GM19239 (cell line): ENCODE measurements at places on chromosomes 11 and 22.

GRCh38 chr11:131234221-131234620, 136.2 kb upstream of the NTM start:
- DNase-seq = no peak

GRCh38 chr11:45151362-45151982, 5.0 kb downstream of the PRDM11 start:
- no peak for DNase-seq

DNA sequence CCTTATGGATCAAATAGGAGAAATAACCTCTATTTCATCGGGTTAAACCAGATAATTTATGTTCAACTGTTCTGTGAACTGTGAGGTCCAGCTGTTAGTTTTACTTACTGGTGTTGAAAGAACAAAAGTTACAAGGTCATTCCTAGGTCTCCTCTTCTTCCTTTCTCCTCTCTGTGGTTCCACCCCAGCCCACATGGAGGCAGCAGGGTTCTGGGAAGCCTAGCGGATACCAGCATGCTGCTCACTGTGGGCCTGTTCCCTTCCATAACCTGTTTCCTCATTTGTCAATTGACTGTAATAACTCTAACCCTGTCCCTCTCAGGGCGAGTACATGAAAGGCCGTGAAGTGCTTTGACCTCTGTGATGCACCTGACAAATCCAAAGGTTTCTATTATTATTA, 27.8 kb downstream of the RELT start:
- DNase-seq = no peak

GRCh38 chr22:46678785-46679700, 58.9 kb downstream of the GRAMD4 start:
- no peak for DNase-seq

DNA sequence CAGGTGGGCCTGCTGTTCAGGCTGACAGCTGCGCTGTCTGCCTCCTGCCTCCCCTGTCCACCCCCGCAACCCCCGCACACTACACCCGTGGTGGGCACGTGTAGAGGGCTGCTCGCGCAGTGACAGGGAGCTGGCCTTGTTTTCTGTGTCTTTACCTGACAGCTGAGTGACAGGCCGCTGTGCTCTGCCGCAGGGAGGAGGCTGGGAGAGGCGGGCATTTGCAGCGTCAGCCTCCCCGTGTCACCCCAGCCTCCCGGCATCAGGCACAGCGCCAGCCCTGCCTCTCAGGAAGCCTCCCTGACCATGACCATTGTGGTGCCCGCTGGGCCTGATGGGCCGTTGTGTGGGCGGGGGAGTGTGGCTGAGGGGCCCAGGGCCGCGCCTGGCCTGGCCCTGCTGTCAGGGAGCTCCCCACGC, 32.0 kb upstream of the RELT start:
- no peak for DNase-seq
